Neural crest cell (in vitro differentiated cells): ENCODE measurements at places on chromosomes 6 and 20. TPM values are rescaled to one million over a fixed set of nuclear protein-coding genes. Genes with fewer than 3 reads are reported as not detected.

DNA sequence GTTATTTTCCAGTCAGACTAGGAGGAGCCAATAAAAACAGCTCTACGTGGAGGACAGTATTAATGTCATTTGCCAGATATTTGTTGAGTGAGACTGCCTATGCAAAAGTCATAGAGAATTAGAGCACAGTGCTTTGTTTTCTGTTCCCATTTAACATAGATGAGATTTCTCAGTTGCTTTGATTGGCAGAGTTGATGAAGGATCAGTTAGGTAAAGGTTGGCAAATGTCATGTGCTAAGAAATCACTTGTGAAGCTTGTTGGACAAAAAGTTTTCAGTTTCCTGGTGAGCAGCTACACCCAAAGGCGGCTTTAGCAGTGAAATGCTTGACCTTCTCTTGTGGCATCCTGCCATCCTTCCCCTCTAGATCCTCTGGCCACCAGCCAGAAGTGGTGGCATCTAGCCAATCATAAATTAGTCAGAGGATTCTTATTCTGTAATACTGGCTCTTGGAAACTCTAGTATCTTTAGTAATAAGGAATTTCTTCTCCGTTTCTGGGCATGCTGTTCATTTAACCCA lies 37.0 kb downstream of the BCKDHB start:
- no peak for DNase-seq

GRCh38 chr6:100210137-100211117 lies 216.4 kb upstream of the MCHR2 start:
- DNase-seq: no peak

- no peak for DNase-seq
These were observed 144.8 kb downstream of the OGFRL1 start for GRCh38 chr6:71433441-71433840.

GRCh38 chr6:160428069-160428430 lies 79.9 kb downstream of the SLC22A3 start:
- DNase-seq: no peak

The TPD52L1 gene
- total RNA-seq: 2.9 and 3.6 TPM in 2 replicates

GRCh38 chr6:129542705-129543104 lies 167.3 kb downstream of the ARHGAP18 start:
- no peak for DNase-seq

DNA sequence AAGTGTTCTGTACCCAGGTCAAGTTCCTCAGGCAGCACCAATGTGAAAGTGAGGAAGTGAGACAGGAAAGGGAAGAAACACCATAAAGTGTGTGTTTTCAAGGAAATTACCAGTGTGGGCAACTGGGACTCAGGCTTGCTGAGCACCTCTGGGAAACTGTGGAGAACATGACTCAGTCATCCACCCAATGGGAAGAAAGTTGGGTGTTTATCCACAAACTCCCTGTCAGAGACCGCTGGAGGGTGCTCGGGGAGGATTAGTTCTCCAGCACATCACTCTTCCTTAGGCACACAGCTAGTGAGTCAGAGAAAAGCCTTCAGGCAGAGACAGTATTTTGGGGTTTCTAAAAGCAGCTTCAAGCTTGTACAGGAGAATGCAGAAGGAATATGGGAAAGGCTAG lies 93.6 kb downstream of the PCSK2 start:
- DNase-seq: no peak

GRCh38 chr6:25950297-25950696 lies 12.3 kb upstream of the TRIM38 start:
- DNase-seq: no peak

- DNase-seq: no peak
These were observed 112.7 kb downstream of the GJA1 start for GRCh38 chr6:121548131-121548530.
